ENCODE measurements at places on chromosomes 6 and 20.

DNA sequence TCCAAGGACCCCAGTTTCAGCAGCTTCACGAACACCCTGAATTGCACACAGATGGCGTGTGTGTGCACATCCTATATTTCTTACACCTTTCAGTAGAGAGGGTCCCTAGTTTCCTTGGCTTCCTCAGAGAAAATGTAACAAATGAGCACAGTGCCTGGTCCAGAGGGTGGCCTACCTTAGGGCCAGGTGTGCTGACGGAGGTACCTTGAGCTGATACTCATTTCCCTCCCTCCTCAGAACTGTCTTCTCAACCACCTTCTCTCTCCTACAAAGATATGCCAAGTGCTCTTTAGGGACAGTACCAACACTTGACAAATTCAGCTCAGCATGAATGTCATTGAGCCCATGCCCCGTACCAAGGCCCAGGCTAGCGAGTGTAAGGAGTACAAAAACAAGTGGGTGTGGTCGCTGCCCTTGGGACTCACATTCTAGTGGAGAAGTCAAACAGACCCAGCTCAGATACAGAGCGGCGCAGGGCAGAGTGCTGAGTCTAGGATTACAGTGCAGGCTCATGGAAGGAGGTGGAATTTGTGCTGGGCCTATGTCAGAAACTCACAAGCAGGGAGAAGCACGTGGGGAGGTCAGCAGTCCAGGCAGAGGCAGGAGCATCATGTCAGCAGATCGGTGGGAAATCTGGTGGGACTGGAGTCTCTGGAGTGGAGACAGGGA, 9.6 kb upstream of the BPHL start:
- no peak for DNase-seq

GRCh38 chr6:112252571-112253497, 1.5 kb downstream of the LAMA4 start:
- DNase-seq: no peak

DNA sequence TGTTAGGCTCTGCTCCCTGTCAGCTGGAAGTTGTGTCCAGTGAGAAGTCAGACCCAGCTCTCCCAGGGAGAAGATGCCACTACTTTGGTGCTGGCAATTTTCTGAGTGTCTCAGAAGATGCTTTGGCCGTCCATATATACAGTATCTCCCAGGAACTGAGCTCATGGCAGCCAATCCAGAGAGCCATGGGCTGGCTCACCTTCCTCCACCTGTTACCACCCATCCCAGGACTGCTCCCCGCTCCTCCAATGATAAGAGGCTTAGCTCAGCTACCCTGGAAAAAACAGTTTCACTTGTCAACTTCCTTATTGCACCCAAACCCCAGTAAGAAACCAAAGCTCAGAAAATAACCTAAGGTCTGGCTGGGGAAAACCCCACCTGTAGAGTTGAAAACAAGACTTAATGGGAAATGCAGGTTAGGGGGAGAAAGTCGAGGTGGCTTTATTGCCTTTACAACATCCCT, at the start of gene BNIP5:
BNIP5 (minus strand) TSS at position 110 of the 463 bp plus-strand sequence. CDS start 6,198 bp downstream, outside the sequence.
- DNase-seq: peak; percentile 21

DNA sequence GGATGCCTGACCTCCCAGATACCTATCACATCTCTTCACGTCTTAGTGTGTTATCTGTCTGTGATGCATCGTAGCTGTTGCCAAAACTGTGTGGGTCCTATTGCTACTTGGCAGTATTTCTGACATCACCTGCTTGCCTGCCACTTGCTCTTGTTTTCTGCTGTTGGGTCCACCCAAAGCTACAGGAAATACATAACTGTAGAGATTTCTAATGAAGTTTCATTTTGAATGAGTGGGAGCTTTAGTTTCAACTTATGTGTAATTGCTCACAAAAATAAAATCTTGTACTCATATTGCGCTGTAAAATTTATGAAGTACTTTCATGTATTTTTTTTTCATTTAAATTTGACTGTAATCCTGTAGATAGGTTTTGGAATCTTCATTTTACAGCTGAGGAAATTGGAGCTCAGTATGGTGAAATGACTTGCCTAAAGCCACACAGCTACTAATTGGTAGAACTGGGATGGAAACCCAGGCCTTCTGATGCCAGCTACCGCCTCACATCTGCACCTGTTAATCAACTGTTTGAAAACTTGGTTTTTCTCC, 113.6 kb upstream of the MAN1A1 start:
- peak; percentile 19 for DNase-seq

DNA sequence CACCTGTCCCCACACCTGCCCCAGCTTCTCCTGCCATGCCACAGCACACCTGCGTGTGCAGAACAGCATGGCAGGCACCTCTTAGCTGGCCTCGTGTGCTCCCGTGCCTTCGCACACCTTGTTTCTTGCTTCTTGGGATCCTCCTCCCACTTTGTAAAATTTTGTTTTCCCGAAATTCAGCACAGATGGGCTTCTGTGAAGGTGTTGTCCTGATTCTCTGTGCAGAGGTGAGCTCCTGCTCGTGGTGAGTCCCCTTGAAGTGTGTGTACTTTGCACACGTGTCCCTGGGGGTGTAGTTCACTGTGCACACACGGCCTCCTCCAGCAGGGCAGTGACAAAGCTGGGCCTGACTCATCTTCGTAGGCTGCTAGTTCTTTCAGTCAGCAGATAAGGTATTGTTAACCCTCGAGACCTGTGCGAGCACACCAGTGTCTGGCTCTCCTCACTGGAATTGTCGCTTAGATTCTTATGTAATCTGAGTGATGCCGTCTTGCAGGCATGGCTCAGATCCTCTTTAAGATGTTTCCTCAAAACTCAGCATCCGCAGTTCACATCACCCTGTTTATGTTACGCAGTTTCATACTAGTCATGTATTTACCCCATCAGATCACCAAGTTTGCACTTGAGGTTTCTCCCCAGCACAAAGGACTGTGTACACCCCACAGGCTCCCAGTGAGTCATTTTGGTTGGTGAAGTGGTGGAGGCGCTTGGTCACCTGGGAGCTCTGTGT, 77.7 kb downstream of the CDYL start:
- DNase-seq: no peak

DNA sequence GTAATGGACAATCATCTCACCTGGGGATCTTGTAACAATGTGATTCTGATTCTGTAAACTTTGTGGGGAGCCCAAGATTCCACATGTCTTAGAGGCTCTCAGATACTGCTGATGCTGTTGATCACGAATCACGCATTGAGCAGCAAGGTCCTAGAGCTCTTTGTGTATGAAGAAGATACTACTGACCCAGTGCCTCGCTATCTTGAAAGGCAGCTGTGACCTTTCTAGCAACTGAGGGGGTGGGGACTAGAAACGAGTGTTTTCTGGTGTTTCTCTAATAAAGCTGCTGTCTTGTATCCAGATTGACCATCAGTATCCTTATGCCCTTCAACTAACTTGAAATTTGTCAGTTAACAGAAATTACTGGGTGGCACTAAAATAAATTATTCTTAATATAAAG, 142.9 kb downstream of the MTHFD1L start:
- no peak for DNase-seq

DNA sequence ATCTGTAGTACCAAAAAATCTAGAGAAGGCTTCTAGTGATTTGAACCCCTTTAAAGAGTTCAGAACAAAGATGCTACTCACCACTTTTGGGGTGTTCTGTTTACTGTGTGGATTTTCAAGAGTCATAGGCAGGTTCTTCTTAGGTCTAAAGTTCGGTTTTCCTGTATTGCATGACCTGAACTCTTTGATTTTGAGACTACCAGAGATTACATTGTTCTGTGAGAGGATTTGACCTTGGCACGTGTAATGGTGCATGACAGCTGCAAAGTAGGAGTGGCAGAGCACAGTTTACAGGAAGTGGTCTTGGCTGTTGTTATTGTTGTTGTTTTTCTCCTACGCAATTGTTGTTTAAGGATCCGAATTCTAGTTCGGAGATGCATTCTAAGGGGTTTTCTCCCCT, 592.7 kb downstream of the EPHA7 start:
- no peak for DNase-seq

- DNase-seq: no peak
These were observed 191.3 kb upstream of the FOXA2 start for GRCh38 chr20:22775671-22776139.

DNA sequence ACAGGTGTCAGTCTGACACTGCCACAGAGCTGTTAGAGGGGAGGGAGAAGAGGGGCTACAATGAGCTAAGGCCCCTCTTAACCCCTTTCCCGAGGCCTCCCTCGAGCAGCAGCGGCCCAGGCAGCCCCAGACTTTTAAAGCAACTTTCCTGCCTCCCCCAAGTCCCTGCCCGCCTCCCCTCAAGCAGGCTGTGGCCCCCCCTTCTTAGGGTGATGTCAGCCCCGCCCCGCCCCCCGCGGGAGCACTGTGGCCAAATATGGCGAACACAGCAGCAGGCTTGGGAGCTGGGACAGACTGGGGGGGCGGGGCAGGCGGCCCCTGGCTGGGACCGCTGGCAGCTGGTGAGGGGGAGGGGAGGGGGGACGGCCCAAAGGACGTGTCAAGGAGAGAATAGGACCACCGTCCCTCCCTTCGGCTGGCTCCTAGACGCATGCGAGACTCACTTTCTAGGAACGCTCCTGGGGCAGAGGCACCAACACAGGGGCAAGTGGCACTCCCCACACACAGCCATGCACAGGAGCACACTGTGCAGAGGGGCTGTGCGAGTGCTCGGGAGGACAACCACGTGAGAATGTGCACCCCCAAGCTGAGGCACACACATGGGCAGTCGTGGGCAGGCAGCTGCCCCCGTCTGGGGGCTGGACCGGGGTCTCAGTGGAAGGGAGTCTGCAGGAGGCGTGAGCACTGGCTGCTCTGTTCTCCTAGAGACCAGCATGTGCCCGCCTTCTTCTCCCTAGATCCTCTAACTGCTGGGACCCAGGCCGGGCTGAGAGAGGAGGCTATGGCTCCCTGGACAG, 6.7 kb downstream of the TEAD3 start:
- no peak for DNase-seq

GRCh38 chr20:48861444-48861843, 33.6 kb upstream of the PREX1 start:
- DNase-seq: no peak

GRCh38 chr6:166306378-166307081, 1.7 kb downstream of the PRR18 start:
- DNase-seq: no peak

GRCh38 chr6:6925391-6926164, 182.2 kb upstream of the RREB1 start:
- no peak for DNase-seq

GRCh38 chr20:36373089-36373488, 67.0 kb downstream of the DLGAP4 start:
- DNase-seq: no peak

DNA sequence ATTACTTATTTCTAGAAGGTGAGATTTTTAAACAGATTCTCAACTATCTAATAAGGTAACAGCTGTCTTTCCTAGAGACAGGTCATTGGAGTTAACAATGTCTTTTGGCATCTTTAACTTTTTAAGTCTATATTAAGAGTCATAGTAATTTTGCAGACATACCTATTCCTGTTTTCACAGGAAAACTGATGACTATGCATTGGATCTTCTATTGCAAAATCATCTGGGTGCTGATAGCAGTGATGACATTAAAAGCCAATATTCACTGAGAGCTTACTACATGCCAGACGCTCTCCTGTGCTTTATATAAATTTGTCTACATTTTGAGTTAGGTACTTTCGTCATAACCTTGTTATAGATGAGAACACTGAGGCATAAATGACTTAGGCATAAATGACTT, 462.4 kb upstream of the MARCKS start:
- no peak for DNase-seq

- DNase-seq: no peak
These were observed 24.2 kb upstream of the PPP1R14C start for GRCh38 chr6:150118627-150119026.

GRCh38 chr6:125918230-125918629, 38.3 kb upstream of the HINT3 start:
- no peak for DNase-seq

DNA sequence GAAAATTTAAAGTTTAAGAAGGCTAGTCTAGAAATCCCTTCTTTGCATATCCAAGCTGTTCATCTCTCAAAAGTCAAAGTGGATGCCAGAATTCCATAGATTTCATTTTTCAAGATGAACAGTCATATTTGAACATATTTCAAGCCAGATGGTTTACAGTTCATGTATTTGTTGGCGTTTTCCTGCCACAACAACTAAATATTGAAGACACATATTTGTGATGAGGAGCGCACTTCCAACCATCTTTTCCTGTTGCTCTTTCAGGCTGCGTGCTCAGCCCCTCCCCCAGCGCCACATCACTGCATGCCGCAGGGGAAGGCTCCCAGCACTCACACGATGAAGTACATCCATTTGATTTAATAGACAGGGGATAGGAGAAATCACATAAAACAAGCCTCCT, 5.9 kb upstream of the NOX3 start:
- DNase-seq: no peak

- DNase-seq: no peak
These were observed 4.7 kb upstream of the FOXF2 start for GRCh38 chr6:1384549-1385128.

- no peak for DNase-seq
These were observed 58.6 kb downstream of the RPS12 start for GRCh38 chr6:132872923-132873322.

DNA sequence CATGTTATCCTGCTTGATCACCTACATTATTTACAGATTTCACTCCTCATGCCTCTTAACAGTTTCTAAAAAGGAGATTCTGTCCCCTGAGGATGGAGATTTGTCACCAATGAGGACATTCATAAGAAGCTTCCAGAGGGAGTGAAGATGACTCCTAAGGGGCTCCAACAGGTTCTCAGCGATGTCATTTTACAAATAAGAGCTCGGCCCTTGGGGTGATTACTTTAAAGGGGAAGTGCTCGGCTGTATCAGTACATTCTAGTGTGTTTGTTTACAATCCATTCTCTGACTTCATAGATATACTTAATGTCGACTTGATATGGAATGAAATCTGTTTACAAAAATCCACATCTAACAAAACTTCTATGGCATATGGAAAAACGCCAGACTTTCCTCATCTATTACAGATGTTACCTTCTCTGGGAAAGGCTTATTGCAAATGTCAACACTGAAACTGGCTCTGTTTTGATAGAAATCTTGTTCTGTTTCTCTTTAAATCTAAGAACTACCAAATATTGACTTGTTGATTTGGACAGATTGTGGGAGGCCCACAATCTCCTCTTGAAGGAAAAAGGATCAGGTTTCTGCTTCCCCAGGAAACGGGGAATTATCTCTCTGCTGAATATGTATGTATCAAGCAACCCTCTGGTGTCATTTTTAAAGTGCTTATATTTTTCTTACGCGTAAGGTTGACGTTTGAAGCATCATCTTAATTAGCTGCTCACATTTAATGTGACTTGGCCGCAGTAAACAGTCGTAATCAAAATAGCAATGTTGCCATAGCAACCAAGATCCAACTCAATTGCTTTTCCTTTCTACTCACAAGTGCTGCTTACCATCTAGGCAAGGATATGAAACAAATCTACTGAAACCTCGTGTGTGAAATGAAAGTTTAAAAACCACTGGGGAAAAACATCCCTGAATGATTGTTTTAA, 95.7 kb downstream of the SHLD1 start:
- no peak for DNase-seq

Data from activated naive CD4-positive, alpha-beta T cell treated with anti-CD3 and anti-CD28 coated beads for 36 hours (primary cell).